ENCODE measurements at places on chromosomes 1 and 21. TPM values are rescaled to one million over a fixed set of nuclear protein-coding genes. Genes with fewer than 3 reads are reported as not detected.

GRCh38 chr1:34362949-34363348 lies 186.2 kb downstream of the C1orf94 start:
- peaks cover 35% of the 10 kb centered on the region for H3K27me3 ChIP-seq
- ATAC-seq = no peak
- no peaks in the 10 kb centered on the region for H3K4me1 ChIP-seq

Gene TENT5C
- 1.5 TPM for total RNA-seq

Gene SPRR4
- not detected for total RNA-seq

GRCh38 chr1:6278263-6278662 lies 17.4 kb upstream of the GPR153 start:
- no peak overlapping the region for H3K27ac ChIP-seq
- H3K4me3 ChIP-seq = no peak overlapping the region
- H3K27me3 ChIP-seq = no peaks in the 10 kb centered on the region
- H3K36me3 ChIP-seq = no peaks in the 10 kb centered on the region
- ATAC-seq = no peak

- H3K4me3 ChIP-seq = no peak overlapping the region
- H3K36me3 ChIP-seq = no peaks in the 10 kb centered on the region
- ATAC-seq = no peak
- no peak overlapping the region for H3K27ac ChIP-seq
- peaks cover 32% of the 10 kb centered on the region for H3K27me3 ChIP-seq
- H3K4me1 ChIP-seq = no peaks in the 10 kb centered on the region
These were observed 405.6 kb downstream of the PTPRU start for GRCh38 chr1:29641921-29642320.

DNA sequence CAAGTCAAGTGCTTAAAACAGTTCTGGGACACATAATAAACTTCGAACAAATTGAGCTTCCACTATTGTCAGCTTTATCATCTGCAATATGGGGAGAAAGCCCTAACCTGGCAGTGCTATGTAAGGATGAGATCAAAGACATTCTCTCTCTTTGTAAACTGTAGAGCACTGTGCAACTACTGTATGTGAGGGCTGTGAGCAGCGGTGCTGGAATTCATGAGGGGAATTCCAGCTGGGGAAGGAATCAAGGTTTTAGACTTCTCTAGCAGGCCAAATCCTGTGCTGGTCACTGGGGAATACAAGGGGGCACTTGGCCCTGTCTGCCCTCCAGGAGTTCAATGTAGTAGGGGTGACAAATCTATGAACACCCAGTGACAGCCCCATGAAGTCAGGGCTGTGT lies 9.3 kb downstream of the FAM151A start:
- H3K27me3 ChIP-seq = no peaks in the 10 kb centered on the region
- H3K36me3 ChIP-seq = peaks cover 19% of the 10 kb centered on the region
- H3K4me3 ChIP-seq = no peak overlapping the region
- H3K27ac ChIP-seq = no peak overlapping the region
- peaks cover 9% of the 10 kb centered on the region for H3K4me1 ChIP-seq

DNA sequence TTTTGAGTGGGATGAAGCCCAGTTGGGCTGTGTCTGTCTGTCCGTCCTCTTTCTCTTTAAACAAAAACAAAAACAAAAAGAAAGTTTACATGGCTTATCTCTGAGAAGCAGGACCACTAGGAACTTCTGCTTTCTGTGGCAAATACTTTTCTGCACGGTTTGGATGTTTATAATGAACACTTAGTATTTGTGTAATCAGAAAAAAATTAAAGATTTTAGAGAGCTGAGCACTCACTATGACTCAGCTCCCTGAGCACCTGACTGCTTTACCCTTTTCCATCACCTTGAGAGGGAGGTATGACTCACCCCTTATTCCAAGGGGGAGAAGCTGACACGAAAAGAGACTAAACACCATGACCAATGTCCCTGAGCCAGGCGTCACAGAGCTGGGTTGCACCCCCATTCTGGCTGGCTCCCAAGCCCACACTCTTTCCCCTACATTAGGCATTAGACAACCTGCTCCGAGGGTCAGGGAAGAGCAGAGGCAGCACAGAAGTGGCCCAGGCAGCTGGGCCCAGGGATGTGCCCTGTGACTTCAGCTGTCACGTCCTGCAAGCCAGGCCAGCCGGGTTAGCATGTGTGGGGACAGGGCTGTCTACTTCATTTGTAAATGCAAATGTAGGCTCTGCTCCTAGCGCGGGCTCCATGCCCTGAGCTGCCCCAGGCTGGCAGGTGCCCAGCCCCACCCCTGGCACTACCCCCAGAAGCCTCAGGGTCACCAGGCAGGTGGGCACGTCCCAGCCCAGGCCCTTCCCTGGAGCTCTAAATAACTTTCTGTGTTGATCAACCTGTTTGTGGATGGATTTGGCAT lies 30.4 kb downstream of the RAP1GAP start:
- H3K27me3 ChIP-seq = peaks cover 33% of the 10 kb centered on the region
- H3K27ac ChIP-seq = no peak overlapping the region
- H3K4me1 ChIP-seq = no peaks in the 10 kb centered on the region

DNA sequence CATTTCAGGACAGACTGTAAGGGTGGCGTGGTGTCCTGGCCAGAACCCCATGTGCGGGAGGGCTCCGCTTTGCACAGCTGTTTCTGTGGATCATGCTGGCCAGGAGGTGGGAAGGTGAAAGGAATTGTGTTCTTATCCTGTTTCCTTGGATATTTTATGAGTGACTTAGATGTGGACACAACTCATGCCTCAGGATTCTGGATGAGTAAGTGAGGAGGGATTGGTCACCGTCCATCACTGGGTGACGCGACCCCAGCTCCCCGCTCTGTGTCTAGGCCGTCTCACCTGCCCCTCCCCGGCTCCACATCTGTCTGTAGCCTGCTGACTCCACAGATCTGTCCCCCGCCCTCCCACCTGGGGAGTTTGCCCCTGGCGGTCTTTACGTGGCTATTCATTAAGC lies 48.8 kb downstream of the PIK3CD start:
- H3K36me3 ChIP-seq = peaks cover 30% of the 10 kb centered on the region
- H3K4me3 ChIP-seq = no peak overlapping the region
- no peak overlapping the region for H3K27ac ChIP-seq
- no peaks in the 10 kb centered on the region for H3K27me3 ChIP-seq
- no peaks in the 10 kb centered on the region for H3K4me1 ChIP-seq

DNA sequence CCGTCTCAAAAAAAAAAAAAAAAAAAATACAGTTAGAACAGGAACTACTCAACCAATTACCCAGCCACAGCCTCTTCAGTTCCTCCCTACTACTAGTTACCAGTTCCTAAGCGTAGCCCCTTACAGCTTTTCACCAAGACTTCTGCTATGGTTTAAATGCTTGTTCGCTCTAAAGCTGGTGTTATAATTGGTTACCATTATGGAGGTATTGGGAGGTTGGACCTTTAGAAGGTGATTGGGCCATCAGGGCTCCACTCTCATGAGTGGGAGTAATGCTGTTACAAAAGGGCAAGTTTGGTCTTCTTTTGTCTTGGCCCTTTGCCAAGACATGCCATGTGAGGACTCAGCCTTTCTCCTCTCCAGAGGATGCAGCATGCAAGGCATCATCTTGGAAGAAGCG lies 3.0 kb upstream of the SMPDL3B start:
- no peak overlapping the region for H3K27ac ChIP-seq
- no peak for ATAC-seq
- no peak overlapping the region for H3K4me3 ChIP-seq
- peaks cover 45% of the 10 kb centered on the region for H3K27me3 ChIP-seq
- no peaks in the 10 kb centered on the region for H3K4me1 ChIP-seq
- H3K36me3 ChIP-seq = no peaks in the 10 kb centered on the region

DNA sequence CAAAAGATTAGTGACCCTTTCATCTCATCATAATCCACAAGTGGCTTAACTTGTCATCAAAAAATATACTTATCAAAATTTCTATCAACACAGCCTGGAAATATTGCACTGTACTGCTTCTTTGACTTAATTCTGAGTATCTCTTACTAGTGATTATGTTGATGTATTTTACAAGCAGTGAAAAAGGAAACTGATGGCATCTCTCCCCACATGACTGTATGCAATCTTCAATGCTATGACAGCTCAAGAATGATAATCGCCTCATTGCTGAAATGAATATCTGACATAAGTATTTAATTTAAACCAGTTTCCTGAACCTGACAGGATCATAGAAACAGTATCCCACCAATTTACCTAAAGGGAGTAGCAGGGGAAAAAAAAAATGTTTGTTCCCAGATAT lies 79.5 kb downstream of the DPYD start:
- peaks cover 7% of the 10 kb centered on the region for H3K36me3 ChIP-seq
- no peak overlapping the region for H3K27ac ChIP-seq
- no peak overlapping the region for H3K4me3 ChIP-seq

- H3K27ac ChIP-seq = no peak overlapping the region
- H3K4me3 ChIP-seq = no peak overlapping the region
- no peaks in the 10 kb centered on the region for H3K27me3 ChIP-seq
- no peak for ATAC-seq
- no peaks in the 10 kb centered on the region for H3K4me1 ChIP-seq
These were observed 43.1 kb downstream of the ZNF281 start for GRCh38 chr1:200366577-200367253.
